ENCODE measurements at places on chromosomes 2 and 18. TPM values are rescaled to one million over a fixed set of nuclear protein-coding genes. Genes with fewer than 3 reads are reported as not detected.

GRCh38 chr2:231293163-231293562 lies 94.7 kb downstream of the ARMC9 start:
- peaks cover 3% of the 10 kb centered on the region for H3K4me1 ChIP-seq
- peaks cover 83% of the 10 kb centered on the region for H3K36me3 ChIP-seq
- no peak overlapping the region for H3K27ac ChIP-seq
- DNase-seq: no peak
- no peak overlapping the region for H3K4me3 ChIP-seq

- peak; percentile 90 for DNase-seq
- H3K27ac ChIP-seq: no peak within 1 kb of the TSS
- H3K27me3 ChIP-seq: peaks cover 19% of the 10 kb centered on the region
- H3K36me3 ChIP-seq: no peaks in the 10 kb centered on the region
Observed at GRCh38 chr18:11149441-11150270, at the start of gene PIEZO2. PIEZO2 (minus strand) TSS chr18:11149569; CDS start chr18:11148588, 981 bp downstream.

The PIEZO2 gene
- total RNA-seq: 4.1 TPM

- no peak overlapping the region for H3K4me3 ChIP-seq
- no peaks in the 10 kb centered on the region for H3K27me3 ChIP-seq
- H3K36me3 ChIP-seq: no peaks in the 10 kb centered on the region
- DNase-seq: no peak
- H3K4me1 ChIP-seq: no peaks in the 10 kb centered on the region
Observed at GRCh38 chr2:26469092-26469710, 8.7 kb downstream of the OTOF start.

The NEB gene
- total RNA-seq: 0.84 TPM

The CERKL gene
- 0.19 TPM for total RNA-seq

- DNase-seq: no peak
- no peaks in the 10 kb centered on the region for H3K27me3 ChIP-seq
- no peaks in the 10 kb centered on the region for H3K36me3 ChIP-seq
- H3K4me1 ChIP-seq: peaks cover 8% of the 10 kb centered on the region
Observed at GRCh38 chr2:217539126-217539525, 463.7 kb downstream of the TNS1 start.

DNA sequence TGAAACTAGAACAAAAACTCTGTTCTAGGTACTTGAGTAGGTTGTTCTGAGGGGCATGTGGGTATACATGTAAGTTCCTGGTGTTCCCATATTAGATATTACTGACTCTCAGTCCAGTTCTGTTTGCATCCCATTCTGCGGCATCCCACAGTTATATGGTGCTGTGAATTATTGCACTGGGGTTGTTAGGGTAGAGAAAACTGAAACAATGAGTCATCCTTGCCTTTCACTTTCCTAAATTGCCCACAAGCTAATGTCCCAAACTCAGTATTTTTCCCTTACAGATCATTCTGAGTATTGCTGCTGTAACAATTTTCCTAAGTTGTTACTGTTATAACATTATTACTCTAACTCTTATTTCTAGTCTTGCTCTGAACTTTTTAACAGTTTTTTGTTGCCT lies 3.0 kb downstream of the WDR75 start:
- no peaks in the 10 kb centered on the region for H3K27me3 ChIP-seq
- H3K36me3 ChIP-seq: peaks cover 19% of the 10 kb centered on the region
- no peak overlapping the region for H3K4me3 ChIP-seq
- DNase-seq: no peak

Measured in esophagus muscularis mucosa (tissue), 4 donors.